ENCODE measurements at places on chromosomes 7 and 10. TPM values are rescaled to one million over a fixed set of nuclear protein-coding genes. Genes with fewer than 3 reads are reported as not detected.

DNA sequence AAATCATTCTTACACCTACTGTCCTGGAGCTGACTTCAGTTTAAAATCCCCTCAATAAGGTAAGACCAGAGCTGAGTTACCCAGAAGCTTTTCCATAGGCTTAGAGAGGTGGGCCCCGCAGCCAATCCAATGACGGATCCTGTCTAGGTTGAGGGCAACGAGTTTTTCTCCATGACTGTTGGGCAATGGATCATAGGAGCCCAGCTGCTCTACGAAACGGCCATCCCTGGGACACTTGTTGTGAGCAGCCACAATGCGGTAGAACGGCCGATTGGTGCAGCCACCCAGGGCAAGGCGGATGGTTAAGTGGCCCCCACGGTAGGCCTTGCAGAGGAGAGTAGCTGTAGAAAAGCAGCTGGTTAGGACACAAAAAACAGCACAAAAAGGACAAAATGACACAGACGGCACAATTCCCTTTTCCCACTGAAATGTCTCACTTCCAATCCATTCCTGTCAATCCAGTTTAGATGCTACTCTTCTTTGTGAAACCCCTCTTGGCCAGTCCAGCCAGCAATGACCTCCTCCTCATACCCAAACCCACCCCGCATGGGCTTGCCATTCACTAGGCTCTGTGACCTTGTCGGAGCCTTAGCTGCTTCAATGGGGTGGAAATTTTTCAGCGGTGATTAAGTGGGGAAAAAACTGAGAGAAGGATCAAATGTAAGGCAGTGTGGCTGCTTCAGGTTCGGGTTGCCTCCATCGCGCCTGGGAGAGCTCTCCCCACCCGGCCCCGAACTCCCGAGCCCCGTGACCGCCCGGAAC, 580 bp downstream of the MRPS16 start:
- no peak for DNase-seq

DNA sequence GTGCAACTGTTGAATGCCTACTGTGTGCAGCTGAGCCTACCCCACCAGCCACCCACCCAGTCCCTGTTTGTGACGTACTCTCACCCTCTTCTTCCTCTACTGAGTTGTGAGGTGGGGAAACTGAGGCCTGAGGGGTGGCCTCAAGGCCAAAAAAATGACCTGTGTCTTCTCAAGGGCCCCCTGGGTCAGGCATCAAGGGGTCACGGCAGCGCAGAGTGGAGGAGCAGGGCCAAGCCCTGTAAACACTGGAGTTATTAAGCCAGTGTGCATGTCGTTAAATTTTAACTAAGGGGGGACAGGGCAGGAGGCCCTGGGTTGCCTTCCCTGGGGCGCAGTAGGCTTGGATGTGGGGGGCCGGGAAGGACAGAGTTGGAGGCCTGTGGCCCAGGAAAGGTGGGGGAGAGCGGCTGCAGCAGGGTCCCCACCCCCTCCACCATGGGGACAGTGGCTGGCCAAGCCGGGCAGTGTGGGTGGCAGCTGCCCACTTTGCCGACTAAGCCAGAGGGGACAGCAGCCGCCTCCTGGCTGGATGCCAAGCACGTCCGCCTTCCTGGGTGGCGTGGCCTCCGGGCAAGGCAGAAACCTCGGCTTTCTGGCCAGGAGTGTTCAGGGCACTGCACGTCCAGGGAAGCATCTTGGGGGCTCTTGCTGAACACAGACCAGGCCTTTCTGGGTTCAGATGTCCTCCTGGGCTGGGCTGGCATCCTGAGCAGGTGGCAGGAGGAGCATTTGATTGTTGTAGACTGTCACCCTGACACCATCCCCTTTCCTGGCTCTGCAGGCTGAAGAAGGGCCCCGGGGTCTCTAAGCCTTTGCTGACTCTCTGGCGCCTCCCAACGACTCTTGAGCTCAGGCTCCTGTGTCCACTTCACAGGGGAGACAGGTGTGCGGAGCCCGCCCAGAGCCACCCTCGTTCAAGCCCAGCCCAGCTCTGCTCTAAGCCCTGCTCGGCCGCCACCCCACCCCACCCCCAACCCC, 1.9 kb downstream of the SLC29A4 start:
- no peak for DNase-seq

- no peak for DNase-seq
Measured at GRCh38 chr10:35136263-35136815, 9.7 kb downstream of the CREM start.

DNA sequence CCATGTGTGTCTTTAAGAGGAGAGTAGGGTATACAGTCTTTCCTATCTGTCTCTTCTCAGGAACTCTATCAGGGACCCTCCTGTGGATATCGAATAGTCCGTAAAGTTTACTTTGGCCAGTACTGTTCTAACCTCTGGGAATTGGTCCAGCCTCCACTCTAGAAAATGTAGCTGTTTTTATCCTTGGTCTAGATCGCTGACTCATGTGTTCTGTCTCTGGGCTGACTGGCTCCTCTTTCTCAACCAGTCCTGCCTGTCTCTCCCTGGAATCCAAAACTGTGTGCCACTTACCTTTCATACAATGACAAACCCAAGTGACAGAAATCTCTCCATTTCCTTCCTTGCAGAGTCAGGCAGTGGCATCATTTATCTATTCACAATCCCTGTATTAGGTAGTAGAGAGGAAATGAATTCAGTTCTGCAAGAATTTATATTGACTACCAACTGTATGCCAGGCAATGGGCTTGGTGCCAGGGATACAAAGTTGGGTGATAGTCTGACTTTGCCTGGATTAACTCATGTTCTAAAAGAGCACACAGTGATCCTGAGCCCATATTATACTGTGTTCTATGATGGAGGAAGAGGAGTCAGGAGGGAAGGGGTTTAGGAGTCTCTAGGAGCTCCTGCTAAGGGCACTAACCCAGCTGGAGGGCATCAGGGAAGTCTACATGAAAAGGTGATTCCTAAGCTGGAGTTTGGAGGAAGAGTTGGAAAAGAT, 232.7 kb downstream of the LRMDA start:
- DNase-seq: no peak

DNA sequence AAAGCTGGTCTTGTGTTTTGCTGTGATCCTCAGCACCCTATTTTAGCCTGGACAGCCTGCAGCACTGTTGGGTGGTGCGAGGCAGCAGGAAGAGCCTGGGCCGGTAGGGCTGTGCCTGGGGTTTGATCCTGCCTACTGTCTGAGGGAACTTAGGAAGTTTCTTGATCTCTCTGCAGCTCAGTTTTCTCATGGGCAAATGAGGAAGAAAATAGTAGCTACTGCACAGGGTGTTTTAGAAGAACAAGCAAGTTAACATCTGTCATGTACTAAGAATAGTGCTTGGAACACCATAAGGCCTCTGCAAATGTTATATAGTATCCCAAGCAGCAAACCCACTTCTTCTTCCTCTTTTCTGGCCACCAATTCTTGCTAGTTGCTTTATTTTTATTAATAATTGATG, 12.0 kb upstream of the AGR2 start:
- DNase-seq: no peak

GRCh38 chr7:67311901-67312300, 315.3 kb downstream of the TYW1 start:
- DNase-seq: no peak

DNA sequence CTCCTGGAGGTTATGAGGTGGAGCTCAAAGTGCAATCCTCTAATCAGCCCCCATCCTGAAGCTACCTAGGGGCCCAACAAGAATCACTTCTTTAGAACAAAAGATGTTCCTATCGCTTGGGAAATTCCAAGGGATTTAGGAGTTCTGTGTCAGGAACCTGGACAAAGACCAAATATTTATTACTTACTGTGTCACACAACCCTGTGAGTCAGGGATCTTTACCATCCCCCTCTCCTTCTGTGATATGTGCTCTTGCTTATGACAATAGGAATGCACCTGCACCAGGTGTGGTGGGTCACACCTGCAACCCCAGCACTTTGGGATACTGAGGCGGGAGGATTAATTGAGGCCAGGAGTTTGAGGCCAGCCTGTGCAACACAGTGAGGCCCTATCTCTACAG, 485.8 kb downstream of the PLXDC2 start:
- no peak for DNase-seq

DNA sequence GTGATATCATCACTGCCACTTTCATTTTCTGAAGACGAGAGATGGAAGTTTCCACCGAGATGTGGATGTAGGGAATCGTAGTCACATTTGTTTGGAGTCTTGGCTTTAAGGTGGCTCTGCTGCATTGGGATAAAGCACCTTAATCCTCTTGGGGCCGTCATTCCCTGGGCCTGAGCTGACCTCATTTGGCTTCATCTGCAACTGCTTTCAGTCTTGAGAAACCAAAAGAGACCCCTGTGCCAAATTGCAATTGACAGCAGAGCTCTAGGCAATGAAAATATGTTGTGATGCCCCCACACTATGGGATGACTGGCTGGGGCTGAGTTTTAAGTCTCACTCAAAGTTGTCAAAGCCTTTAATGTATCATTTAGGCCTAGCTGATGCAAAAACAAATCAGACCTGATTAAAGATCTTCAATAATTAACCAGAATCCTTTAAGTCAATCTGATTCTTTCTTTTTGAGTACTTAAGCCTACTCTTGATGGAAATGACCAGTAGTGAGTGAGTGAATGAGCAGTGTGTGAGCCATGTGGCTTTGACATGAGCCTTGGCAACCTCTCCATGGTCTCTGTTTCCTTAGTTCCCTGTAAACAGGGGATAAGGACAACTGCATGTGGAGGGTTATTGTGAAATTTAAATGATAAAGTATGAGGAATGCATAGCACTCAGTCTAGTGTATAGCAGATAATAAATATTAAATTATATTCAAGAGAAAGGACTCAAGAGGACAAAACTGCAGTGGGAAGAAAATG, 155.0 kb downstream of the BMPER start:
- no peak for DNase-seq

DNA sequence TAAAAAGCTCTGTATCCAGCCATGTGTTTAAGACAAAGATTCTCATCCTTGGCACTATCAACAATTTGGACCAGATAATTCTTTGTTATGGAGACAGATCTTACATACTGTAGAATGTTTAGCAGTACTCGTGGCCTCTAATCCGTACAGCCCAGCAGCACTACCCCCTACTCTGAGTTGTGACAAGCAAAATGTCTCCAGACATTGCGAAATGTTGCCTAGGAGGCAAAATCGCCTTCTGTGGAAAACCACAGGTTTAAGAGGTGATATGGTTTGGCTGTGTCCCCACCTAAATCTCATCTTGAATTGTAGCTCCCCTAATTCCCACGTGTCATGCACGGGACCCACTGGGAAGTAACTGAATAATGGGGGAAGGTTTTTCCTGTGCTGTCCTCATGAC, 186.7 kb downstream of the CHCHD3 start:
- no peak for DNase-seq

DNA sequence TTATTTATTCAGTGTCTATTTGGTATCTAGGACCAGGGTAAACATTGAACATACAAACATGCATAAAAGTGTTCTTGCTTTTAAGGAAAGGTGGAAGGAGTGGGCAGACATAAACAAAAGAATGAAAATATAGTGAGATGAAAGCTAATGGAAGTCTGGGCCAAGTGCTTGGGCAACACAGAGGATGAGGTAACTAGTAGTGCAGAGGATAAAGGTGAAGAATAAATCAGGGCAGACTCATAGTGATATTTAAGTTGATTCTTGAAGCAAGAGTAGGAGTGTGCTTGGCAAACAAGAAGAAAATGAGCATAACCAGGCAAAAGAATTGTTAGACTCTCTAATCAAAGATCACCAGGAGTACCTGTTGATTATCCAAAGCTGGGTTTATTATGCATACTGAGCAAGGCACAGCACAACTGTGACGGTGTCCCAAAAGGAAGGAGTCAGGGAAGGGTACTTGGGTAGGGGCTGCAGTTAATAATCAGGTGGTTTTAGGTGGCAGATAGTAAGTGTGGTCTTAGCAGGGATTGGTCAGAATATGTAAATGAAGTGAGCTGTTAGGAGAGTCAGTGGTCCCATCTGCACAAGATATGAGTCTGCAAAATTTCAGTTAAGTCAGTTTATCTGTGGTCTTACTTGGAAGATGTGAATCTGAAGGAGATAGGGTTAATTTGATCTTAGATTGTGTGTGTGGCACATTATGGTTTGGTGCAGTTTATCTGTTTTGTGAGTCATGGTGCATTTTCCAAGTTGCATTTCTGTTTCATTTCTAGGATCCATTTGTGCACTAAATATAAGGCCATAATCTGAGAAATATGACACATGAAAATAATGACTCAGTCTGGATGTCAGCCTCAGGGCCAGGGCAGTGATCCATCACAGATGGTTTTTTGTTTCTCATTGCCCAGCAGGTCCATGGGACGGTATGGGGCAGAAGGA, 30.6 kb upstream of the TAX1BP1 start:
- DNase-seq: no peak

- no peak for DNase-seq
Measured at GRCh38 chr10:28566458-28567015, 33.6 kb downstream of the WAC start.

- no peak for DNase-seq
Measured at GRCh38 chr7:80259-81067, 111.9 kb upstream of the FAM20C start.

GRCh38 chr7:117637937-117638336, 158.1 kb downstream of the CFTR start:
- no peak for DNase-seq

DNA sequence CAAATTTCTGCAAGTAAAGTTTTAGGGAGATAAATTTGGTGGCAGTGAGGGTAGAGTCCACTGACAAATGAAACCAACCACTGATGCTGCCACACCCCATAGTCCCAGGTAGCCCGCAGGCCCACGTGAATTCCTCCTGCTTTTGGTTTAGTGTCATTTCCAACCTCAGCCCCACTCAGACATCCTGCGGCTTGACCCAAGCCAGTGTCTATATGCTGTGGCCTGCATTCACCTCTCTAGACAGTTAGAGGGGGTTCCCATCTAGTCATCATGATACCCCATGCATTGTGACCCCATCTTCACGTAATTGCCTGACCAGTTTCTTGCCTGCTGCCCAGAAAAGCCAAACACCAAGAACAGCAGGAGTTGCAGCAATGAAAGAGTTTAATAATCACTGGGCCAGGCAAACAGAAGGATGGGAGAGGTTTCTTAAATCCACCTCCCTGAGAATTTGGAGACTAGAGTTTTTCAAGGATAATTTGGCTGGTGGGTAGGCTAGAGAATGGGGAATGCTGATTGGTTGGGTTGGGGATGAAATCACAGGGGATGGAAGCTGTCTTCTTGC, 332.0 kb upstream of the GALNT17 start:
- no peak for DNase-seq

DNA sequence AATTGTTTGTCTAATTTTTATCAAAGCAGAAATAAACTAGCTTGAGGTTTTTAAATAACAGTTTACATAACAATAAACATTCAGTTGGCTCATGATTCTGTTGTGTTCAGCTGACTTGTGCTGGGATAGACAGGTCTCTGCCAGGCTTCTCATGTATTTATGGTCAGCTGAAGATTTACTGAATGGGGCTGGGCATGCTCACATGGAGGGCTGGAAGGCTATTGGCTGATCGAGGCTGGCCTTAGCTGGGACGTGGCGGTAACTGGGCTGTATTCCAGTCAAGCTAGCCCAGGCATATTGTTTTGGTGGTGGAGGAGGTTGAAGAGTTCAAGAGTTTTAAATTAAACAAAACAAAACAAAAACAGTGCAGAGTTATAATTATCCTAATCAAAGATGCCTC, 251.0 kb upstream of the MTPN start:
- no peak for DNase-seq

The ANKRD22 gene
- total RNA-seq: not detected

The MUC12 gene
- not detected for total RNA-seq

The NUTM2E gene
- not detected for total RNA-seq

The PON1 gene
- not detected for total RNA-seq

The ZNF800 gene
- total RNA-seq: 67.2 TPM

The SDK1 gene
- 0.12 TPM for total RNA-seq

The VPS37D gene
- total RNA-seq: 0.76 TPM
